Stimulated activated CD4-positive, alpha-beta T cell treated with anti-CD3 and anti-CD28 coated beads, Interleukin-15, amount 100 ng/mL, for 48 hours (primary cell): ENCODE measurements at places on chromosomes 6 and 20.

DNA sequence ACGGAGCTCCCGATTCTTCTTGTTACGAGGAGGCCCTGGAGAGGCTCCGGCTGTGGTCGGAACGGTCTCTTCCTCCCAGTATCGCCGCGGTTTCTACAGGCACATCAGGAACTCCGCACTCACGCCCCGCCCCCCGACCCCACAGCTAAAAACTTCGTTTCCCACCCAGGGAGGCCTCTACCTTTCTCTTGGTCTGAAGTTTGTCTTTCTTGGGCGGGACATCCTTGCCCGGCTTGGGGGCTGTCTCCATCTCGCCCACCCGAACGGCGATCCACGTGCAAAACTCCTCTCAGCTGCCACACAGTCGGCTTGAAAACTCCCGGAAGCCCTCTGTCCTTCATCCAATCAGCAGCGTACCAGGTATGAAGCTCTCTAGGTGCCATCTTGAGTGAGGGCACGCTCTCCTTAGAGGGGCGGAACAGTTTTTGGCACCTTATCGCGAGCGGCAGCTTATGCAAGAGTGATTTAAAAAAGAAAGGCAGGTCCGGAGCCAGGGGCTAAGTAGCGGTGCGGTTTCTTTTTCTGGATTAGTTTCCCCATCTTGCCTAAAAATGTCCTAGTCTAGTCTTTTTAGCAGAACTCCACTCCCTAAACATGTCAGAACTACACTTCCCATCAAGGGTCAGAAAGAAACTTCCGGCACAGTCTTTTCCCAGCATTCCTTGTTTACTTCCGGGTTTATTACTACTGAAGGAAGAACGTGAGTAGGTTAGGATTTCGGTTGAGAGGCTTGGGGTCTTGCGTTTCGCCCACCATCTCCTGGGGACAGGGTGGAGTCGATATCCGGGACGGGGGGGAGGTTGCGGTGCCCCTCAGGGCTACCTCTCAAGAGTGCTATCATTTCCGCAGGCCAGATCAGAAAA lies at the start of the genes PFDN6 and WDR46:
Gene PFDN6, plus strand, starts transcription at position 681 of the 863 bp plus-strand sequence. CDS start 256 bp downstream, outside the sequence.
Gene WDR46, minus strand, starts transcription at position 319 of the 863 bp plus-strand sequence. Its CDS starts 69 bp downstream, at position 250.
- peak; percentile 70 for DNase-seq

DNA sequence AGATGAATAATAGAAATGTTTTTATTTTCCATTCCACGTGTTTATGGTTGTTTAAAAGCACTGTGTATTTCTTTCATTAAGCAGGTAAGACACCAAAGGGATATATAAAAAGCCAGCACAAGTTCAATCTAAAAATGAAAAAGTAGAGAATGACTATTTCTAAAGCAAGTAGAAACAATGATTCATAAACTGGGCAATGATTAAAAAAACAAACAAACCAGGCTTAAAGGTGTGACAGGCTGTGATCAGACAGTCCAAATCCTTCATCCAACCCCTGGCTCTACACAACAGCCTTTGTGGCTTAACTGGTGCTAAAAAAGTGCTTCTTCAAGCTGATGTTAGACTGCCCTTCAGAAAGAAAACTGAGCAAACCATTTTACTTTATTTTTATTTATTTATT lies 45.7 kb upstream of the TSHZ2 start:
- no peak for DNase-seq

GRCh38 chr6:18266523-18266912 lies 2.2 kb upstream of the DEK start:
- DNase-seq, result no peak

DNA sequence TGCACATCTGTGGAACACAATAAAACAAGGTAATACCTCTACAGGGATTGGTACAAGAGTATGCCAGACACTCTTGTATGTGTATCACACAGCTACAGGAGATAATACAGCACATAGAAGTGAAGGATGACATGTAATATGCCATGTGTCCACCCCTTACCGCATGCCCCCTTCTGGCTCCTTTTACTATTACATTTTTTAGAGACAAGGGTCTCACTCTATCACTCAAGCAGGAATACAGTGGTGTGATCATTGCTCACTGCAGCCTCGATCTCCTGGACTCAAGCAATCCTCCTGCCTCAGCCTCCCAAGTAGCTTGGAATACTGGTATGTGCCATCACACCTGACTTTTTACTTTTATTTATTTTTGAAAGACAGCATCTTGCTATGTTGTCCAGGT lies 4.2 kb upstream of the NCR3 start:
- DNase-seq, result no peak

GRCh38 chr20:53074811-53075314 lies 102.7 kb downstream of the TSHZ2 start:
- DNase-seq, result no peak

DNA sequence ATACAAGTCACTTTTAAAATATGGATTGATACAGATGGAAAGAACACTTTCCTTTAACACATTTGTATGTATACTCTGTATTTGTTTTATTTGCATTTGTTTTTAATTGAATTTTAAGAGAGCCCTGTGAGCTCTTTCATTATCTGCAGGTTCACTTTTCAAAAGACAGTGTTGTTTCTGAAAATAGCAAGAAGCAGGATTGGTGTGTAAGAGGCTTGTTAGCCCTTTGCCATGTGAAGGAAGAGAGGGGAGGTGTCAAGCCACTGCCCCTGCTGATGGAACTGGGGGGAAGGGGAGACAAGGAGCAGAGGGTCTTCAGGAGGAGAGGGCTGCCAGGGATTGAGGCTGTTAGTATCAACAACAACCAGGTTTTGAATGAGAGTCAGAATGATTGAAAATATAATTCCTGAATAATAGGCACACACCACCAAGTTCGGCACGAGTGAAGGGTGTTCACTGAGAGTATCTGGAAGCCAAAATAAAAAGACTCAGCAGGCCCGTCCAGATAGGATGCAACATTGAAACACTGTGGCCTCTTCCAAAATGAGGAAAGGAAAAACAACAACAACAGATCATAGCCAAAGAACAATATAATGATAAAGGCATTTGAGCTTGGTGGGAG lies 12.6 kb upstream of the PBOV1 start:
- no peak for DNase-seq

- no peak for DNase-seq
Measured at GRCh38 chr6:106156413-106156812, 70.3 kb downstream of the PRDM1 start.

- no peak for DNase-seq
Measured at GRCh38 chr20:35434085-35435005, 3.7 kb downstream of the GDF5 start.

GRCh38 chr20:45305262-45305661 lies 1.4 kb upstream of the RBPJL start:
- no peak for DNase-seq

- no peak for DNase-seq
Measured at GRCh38 chr20:51076786-51077685, 54.1 kb upstream of the KCNG1 start.

GRCh38 chr6:138972226-138972665 lies 15.8 kb downstream of the REPS1 start:
- DNase-seq, result no peak

GRCh38 chr6:90271831-90272230 lies 24.8 kb downstream of the BACH2 start:
- no peak for DNase-seq

- no peak for DNase-seq
Measured at GRCh38 chr20:11445161-11445560, 472.5 kb upstream of the BTBD3 start.

GRCh38 chr20:46954490-46955038 lies 59.9 kb downstream of the EYA2 start:
- DNase-seq, result no peak

DNA sequence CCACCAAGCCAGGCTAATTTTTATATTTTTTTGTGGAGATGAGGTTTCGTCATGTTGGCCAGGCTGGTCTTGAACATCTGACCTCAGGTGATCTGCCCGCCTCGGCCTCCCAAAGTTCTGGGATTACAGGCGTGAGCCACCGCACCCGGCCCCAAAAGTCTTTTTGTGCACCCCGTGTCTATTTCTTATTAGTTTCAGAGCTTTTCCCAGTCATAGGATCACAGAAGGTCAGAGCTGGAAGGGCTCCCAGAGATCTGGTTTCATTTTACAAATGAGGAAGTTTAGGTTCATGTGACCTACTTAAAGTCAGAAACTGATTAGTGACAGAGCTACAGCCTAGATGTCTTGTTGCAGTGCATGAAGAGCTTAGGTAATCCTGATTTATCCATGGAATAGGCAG lies 1.6 kb upstream of the OGFRL1 start:
- no peak for DNase-seq
